ENCODE measurements at places on chromosomes 13 and 19.

GRCh38 chr19:19748249-19748938 is 15.5 kb upstream of the ZNF14 start:
- no peak for DNase-seq

GRCh38 chr19:17778251-17778967 is 16.5 kb upstream of the B3GNT3 start:
- no peak for DNase-seq

GRCh38 chr13:79374578-79374977 is 31.5 kb downstream of the RBM26 start:
- no peak for DNase-seq

DNA sequence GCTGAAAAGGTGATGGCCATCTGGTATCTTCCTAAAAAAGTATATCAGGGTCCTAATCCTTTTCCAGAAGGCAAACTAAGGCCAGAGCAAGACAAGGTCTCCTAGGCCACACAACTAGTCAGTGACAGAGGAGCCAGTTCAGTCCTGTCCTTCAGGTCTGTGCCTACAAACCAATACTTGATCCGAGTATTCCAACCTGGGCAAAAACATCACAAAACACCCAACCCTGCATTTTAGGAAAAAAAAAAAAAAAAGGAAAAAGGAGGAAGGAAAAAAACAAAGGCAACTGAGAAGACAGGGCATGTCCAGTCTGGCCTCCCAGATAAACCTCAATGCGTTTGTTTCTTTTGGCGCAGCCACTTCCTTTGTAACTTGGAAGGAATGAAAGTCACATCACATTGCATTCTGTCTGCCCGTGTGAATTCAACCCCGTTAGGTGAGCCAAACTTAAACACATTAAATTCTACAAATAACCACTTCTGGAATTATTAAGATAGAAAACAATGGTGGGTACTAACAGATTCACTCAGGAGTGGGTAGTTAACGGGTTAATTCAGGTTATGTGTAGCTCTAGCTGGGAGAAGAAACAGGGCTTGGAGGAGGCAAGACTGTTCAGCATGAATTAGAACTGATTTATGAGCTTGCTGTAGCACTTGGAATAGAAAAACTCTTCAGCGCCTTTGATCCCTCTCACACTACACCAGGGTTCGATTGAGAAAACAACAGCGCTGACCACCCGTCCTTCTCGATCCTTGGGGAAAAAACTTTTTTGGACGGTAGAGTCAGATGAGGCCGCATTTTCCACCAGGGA is 43.0 kb upstream of the HNRNPA1L2 start:
- DNase-seq, result no peak

GRCh38 chr19:49340069-49340864 is 5.1 kb downstream of the CD37 start:
- peak; percentile 61 for DNase-seq

- no peak for DNase-seq
Measured at GRCh38 chr19:52331757-52332156, 4.3 kb upstream of the ZNF610 start.

DNA sequence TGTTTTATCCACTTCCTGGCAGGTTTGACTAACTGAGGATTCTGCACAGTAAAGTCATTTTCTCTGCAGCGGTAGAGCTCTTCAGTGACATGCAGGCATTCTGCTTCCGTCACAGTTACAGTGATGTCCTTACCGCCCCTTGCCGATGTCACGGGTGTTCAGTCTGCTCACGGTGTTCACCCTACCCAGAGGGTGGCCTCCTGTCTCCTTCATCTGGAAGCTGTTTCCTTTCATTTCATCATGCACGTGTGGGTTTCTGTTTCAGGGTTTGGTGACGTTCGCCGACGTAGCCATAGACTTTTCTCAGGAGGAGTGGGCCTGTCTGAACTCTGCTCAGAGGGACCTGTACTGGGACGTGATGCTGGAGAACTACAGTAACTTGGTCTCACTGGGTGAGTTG is 33.4 kb downstream of the ZNF331 start:
- DNase-seq, result no peak

- no peak for DNase-seq
Measured at GRCh38 chr19:18830488-18830887, 1.3 kb upstream of the UPF1 start.

GRCh38 chr19:29191005-29191404 is 21.9 kb downstream of the UQCRFS1 start:
- no peak for DNase-seq

DNA sequence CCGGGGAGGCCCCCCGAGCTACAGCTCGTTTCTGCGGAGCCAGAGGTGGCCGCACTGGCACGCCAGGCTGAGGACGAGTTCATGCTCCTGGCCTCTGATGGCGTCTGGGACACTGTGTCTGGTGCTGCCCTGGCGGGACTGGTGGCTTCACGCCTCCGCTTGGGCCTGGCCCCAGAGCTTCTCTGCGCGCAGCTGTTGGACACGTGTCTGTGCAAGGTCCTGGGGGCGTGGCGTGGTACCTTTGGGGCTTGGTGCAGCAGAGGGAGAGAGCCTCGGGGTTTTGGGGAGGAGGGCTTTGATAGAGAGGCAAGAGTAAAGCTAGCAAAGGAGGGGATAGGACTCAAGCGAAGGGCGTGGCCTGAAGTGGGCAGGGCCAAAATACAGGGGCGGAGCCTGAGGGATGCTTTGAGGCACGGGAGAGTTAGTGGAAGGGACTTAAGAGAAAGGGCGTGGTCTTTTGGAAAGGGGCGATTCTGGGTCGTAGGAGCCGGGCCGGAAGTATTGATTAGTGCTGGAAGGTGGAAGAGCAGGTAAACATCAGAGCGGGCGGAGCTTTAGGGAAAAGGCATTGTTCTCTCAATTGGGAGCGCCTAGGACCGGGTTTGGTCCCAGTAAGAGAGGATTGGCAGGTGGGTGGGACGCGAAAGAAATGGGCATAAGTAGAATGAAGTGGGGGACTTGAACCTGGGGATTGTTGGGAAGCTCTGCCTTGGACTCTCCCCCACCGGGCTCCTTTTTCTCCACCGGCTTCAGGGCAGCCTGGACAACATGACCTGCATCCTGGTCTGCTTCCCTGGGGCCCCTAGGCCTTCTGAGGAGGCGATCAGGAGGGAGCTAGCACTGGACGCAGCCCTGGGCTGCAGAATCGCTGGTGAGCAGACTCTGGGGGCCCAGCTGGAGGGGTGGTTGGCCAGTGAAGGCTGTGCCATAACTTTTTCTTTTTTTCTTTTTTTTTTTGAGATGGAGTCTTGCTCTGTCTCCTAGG is 1.2 kb downstream of the PPM1N start:
- DNase-seq, result no peak

DNA sequence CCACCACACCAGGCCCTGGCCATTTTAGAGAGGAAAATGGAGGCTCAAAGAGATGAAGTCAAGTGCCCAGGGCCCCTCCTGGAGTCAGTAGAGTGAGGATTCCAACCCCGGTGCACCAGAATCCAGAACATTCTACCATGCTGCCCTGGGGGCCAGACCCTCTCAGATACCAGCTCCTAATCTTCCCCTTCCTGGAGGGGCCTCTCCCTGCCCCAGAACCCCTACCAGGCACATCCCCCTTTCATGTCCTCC is 11.1 kb downstream of the CAPN12 start:
- no peak for DNase-seq

DNA sequence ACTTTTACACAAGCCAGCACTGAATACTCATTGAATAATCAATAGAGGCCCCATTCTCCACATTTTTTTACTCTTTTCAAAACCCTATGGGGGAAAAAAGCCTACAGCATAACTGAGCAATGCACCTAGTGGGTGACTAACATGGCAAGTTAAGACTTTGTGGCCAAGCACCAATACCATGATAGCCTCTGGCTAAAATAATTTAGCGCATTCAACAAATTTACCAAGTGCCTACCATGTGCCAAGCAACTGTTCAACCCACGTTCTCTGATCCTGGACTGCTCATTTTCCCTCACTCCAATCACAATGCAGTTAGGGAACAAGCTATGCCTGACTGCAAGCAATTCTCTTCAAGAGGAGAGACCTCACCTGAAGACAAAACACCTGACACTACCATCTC is 3.0 kb downstream of the ANKRD10 start:
- DNase-seq, result no peak

DNA sequence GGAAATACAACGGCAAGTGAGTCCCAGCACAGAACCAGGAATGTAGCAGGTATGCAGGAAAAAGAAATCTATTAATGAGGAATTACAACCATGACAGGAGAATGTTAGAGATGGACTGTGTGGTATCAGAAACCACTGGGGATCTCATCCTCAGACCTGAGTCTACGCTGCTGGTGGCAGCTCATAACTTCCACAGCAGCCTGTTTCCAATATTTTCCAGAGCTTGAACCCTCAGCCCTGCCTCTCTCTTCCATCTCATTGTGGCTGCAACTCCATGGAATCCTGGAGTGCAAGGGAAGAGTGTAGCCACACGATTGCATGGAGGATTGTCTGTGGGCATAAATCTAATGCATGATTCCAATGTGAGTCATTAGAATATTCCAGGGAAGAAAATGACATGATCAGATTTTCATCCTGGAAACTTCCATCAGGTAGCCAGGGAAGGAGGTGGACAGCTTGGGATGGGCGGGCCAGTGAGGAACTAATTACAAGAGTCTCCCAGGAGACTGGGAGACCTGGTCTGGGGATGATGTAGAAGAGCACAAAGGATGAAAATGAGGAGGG is 14.9 kb downstream of the PLA2G4C start:
- DNase-seq, result no peak

DNA sequence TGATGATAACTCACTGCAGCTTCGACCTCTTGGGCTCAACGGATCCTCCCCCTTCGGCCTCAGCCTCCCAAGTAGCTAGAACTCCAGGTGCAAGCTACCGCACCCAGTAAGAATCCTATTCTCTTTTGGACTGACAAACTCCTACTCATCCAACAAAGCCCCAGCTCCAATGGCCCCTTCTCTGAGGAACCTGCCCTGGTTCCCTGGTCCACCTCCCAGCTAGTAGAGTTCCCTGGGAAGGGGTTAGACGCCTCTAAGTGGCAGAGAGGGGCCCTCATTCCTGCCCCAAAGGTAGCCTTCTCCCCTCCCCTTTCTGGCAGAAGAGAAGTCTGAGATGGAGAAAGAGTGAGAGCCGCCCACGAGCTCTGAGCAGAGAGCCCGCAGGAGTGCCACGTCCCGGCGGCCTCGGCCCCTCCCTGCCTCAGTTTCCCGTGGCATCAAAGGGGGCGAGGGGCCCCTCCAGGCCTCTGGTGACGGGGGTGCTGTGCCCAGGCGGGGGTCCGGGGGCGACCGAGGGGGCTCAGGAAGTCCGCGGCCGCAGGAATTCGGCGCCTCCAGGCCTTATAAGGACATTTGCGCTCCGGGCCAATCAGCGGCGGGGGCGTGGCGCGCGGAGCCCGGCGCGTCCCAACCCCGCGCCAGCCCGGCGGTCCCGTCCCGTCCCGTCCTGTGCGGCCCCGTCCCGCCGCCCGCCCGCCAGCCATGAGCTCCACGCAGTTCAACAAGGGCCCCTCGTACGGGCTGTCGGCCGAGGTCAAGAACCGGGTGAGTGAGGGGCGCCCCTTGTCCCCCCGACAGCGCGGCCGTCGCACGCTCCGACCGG is at the start of gene CNN2:
CNN2 (plus strand) TSS at position 649 of the 823 bp plus-strand sequence; CDS start at position 703, 54 bp downstream.
- DNase-seq, result no peak

- no peak for DNase-seq
Measured at GRCh38 chr13:93996481-93996880, 483.0 kb downstream of the DCT start.

- no peak for DNase-seq
Measured at GRCh38 chr13:53605326-53605725, 576.7 kb downstream of the OLFM4 start.

GRCh38 chr19:19597809-19598306 is 20.6 kb downstream of the PBX4 start:
- no peak for DNase-seq

DNA sequence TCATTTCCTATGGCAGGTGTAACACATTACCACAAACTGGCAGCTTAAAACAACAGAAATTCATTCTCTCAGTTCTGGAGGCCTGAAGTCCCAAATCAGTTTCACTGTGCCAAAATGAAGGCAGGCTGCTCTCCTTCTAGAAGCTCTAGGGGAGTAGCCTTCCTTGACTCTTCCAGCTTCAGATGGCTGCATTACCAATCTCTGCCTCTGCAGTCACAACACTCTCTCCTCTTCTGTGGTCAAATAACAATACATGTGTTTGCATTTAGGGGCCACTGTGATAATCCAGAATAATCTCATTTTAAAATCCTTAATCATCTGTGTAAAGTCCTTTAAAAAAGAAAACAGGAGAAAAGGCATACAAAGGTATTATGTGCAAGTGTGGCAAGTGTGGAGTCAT is 7.8 kb downstream of the DIAPH3 start:
- DNase-seq, result no peak

- DNase-seq, result no peak
Measured at GRCh38 chr19:38921420-38922274, 8.9 kb downstream of the SARS2 start.

GRCh38 chr19:54002495-54003315 is 11.3 kb downstream of the CACNG6 start:
- no peak for DNase-seq

- no peak for DNase-seq
Measured at GRCh38 chr13:65435590-65435989, 1794.5 kb downstream of the PCDH9 start.

Measured in NCI-H1694 (cell line).